ENCODE measurements at places on chromosomes 3 and 15. TPM values are rescaled to one million over a fixed set of nuclear protein-coding genes. Genes with fewer than 3 reads are reported as not detected.

DNA sequence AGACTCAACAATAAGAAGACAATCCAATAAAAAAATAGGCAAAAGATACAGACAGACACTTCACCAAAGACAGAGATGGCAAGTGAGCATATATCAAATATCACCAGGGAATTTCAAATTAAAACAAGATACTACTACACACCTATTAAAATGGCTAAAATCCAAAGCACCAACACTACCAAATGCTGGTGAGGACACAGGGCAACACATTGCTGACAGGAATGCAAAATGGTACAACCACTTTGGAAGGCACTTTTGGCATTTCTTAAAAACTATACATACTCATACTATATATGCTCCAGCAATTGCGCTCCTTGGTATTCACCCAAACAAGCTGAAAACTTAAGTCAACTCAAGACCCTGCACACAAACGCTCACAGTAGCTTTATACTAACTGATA lies 12.9 kb downstream of the DLG1 start:
- no peak overlapping the region for H3K4me3 ChIP-seq
- H3K27me3 ChIP-seq: no peaks in the 10 kb centered on the region
- DNase-seq: no peak
- peaks cover 29% of the 10 kb centered on the region for H3K36me3 ChIP-seq
- peak overlapping the region; percentile 15 for H3K27ac ChIP-seq

DNA sequence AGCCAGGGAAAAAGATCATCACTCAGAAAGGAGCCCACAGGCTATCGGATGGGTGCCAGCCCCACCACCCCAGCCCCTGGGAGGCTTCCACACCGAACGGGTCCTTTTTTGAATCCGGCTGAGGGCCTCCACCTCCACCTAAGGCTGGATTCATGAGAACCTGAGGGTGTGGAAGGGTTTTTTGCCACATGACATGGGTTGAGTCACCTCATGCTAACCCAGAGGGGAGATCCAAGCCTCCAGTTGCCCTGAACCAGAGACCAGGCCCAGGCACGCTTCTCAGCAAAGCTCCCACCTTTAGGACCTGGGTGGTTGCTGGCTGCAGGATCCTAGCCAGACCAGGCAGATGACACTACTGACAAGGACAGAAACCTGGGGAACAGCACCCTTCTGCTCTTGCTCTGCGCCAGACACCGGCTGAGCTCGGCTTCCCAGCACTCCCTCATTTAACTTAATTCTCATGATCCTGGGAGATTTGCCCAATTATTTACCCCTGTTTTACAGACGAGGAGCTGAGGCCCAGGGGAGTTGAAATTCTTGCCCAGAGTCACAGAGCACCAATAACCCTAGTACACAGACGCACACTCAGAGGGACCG lies 25.6 kb downstream of the DUSP7 start:
- no peak for DNase-seq
- H3K4me1 ChIP-seq: peaks cover 5% of the 10 kb centered on the region
- H3K27me3 ChIP-seq: no peaks in the 10 kb centered on the region
- H3K4me3 ChIP-seq: no peak overlapping the region

Gene IQCB1
- total RNA-seq: 15.5 TPM

- no peak for DNase-seq
- no peaks in the 10 kb centered on the region for H3K36me3 ChIP-seq
- no peak overlapping the region for H3K4me3 ChIP-seq
These were observed 271.4 kb downstream of the ARRDC4 start for GRCh38 chr15:98231696-98232440.

DNA sequence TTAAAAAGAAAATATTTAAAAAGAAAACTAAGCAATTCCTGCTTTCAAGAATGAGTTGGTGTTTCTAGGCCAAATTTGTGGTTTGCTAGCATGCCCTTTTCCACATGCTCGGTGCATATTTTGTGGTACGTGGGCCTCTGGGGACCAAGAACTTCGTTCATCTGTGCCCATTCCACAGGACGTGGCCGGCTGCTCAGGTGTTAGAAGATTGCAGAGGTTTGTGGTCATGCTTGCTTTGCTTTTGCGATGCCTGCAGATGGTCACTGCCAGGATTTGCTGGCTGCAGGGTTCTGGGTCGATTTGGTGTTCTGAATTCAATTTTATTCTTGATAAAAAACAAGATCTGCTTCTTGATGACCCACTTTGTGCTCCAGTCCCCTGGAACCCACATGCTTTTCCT lies 7.5 kb downstream of the PSTPIP1 start:
- peaks cover 9% of the 10 kb centered on the region for H3K27me3 ChIP-seq
- H3K36me3 ChIP-seq: peaks cover 3% of the 10 kb centered on the region
- no peak overlapping the region for H3K4me3 ChIP-seq
- no peak overlapping the region for H3K27ac ChIP-seq
- DNase-seq: peak; percentile 17

- no peak overlapping the region for H3K27ac ChIP-seq
- H3K4me1 ChIP-seq: no peaks in the 10 kb centered on the region
- H3K27me3 ChIP-seq: peaks cover 13% of the 10 kb centered on the region
- DNase-seq: no peak
- H3K36me3 ChIP-seq: no peaks in the 10 kb centered on the region
These were observed 107.2 kb upstream of the RASGRP1 start for GRCh38 chr15:38671675-38672254.

DNA sequence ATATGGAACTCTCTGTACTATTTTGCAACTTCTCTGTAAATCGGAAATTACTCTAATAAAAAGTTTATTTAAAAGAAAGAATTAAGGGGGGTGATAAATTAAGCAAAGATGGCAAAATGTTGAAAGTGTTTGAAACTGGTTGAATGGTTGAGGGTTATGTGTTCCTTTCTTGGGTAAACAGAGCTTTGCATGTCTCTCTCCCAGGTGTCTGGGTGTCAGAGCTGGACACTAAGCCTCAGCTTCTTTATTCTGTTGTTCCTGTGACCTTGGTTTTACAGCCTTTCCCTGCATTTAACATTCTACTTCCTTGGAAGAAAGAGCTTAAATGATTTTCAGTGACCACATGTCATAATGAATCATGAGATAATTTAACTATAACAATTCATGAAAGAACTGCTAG lies 7.2 kb downstream of the GPR171 start:
- H3K27ac ChIP-seq: peak overlapping the region; percentile 36
- H3K27me3 ChIP-seq: no peaks in the 10 kb centered on the region
- H3K36me3 ChIP-seq: no peaks in the 10 kb centered on the region
- peaks cover 34% of the 10 kb centered on the region for H3K4me1 ChIP-seq
- DNase-seq: no peak
- no peak overlapping the region for H3K4me3 ChIP-seq

- DNase-seq: no peak
- no peak overlapping the region for H3K4me3 ChIP-seq
- no peaks in the 10 kb centered on the region for H3K4me1 ChIP-seq
- no peaks in the 10 kb centered on the region for H3K27me3 ChIP-seq
- peaks cover 37% of the 10 kb centered on the region for H3K36me3 ChIP-seq
These were observed 44.1 kb upstream of the LRRC58 start for GRCh38 chr3:120393243-120393642.

Gene SLCO2A1
- total RNA-seq: 0.82 TPM

DNA sequence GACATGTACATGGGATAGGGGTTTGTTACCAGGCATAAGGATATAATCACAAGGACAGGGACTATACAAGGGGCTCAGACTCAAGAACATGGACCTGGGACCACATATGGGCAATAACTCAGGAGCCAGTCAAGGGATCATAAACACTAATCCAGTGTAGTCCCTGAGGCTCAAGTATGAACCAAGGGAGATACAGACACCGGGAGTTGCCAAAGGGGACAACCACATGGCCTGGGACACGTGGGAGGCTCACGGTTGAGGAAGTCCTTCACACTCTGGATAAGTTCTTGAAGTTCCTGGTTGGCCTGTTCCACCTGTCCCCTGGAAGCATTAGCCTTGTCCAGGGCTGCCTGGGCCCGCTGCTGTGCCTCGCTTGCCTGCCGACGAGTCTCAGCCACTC lies 1.8 kb upstream of the USP19 start:
- H3K4me3 ChIP-seq: no peak overlapping the region
- peaks cover 27% of the 10 kb centered on the region for H3K36me3 ChIP-seq
- DNase-seq: no peak
- no peak overlapping the region for H3K27ac ChIP-seq
- no peaks in the 10 kb centered on the region for H3K27me3 ChIP-seq

Gene CHRM5
- not detected for total RNA-seq

- no peak overlapping the region for H3K4me3 ChIP-seq
- H3K27me3 ChIP-seq: no peaks in the 10 kb centered on the region
- H3K27ac ChIP-seq: no peak overlapping the region
- no peaks in the 10 kb centered on the region for H3K36me3 ChIP-seq
These were observed 13.0 kb upstream of the POC1A start for GRCh38 chr3:52167240-52167639.

Gene CLEC3B
- total RNA-seq: 47.1 TPM

Gene GXYLT2
- 140 TPM for total RNA-seq

GRCh38 chr3:185406121-185406620 lies 43.2 kb downstream of the MAP3K13 start:
- H3K36me3 ChIP-seq: no peaks in the 10 kb centered on the region
- no peak for DNase-seq
- H3K27me3 ChIP-seq: no peaks in the 10 kb centered on the region
- no peak overlapping the region for H3K4me3 ChIP-seq

GRCh38 chr3:11671648-11672100 lies 28.0 kb upstream of the VGLL4 start:
- peaks cover 3% of the 10 kb centered on the region for H3K36me3 ChIP-seq
- no peak for DNase-seq
- no peaks in the 10 kb centered on the region for H3K27me3 ChIP-seq

Gene PCYT1A
- 75.7 TPM for total RNA-seq

DNA sequence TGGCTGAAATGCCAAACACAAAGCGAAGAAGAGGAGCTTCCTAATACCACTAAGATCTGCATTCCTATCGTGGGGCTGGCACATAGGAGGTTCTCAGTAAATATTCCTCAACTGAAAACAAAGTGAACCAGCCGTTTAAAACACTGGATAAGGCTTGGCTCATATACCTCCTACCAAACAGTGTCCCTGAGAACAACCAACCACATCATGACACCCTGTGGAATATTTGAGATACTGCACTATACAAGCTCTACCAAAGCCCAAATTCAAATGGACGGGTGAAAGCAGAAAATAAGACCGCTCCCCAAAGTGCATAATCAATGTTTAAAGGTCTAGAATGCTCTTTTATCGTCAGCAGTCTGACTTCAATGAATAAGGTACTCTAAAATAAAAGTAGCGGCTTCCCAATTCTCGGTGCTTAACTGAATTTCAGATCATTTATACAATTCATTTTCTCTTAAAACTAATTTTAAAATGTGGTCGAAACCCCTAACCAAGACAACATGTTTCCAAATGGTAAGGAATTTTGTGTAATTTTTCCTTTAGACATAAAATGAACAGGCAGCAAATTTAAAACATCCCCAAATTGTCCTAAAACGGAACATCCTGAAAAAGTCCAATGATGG lies 425.8 kb downstream of the ERC2 start:
- H3K36me3 ChIP-seq: peaks cover 13% of the 10 kb centered on the region
- no peak overlapping the region for H3K27ac ChIP-seq
- DNase-seq: no peak
- H3K4me3 ChIP-seq: no peak overlapping the region

DNA sequence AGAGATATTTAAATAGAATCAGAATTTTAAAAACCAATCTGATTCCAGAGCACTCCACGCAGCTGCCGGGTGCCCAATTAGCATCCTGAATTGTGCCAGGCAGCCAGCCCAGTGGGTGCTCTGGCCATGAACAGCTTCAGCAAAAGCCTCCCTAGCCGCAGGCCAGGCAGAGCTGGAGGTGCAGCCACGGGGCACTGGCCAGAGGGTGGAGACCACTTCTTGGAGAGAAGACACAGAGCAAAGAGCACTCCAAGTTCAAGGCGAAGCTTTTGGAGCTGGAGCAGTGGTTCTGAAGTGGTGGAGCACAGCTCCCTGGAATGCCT lies 475.6 kb upstream of the PROK2 start:
- no peak for DNase-seq
- H3K36me3 ChIP-seq: no peaks in the 10 kb centered on the region
- no peak overlapping the region for H3K4me3 ChIP-seq
- peaks cover 55% of the 10 kb centered on the region for H3K4me1 ChIP-seq
- peaks cover 5% of the 10 kb centered on the region for H3K27me3 ChIP-seq

GRCh38 chr3:71303627-71304200 lies 279.8 kb downstream of the FOXP1 start:
- H3K27ac ChIP-seq: peak overlapping the region; percentile 94
- peaks cover 92% of the 10 kb centered on the region for H3K4me1 ChIP-seq
- H3K4me3 ChIP-seq: peak overlapping the region; percentile 83
- no peak for DNase-seq
- no peaks in the 10 kb centered on the region for H3K36me3 ChIP-seq

DNA sequence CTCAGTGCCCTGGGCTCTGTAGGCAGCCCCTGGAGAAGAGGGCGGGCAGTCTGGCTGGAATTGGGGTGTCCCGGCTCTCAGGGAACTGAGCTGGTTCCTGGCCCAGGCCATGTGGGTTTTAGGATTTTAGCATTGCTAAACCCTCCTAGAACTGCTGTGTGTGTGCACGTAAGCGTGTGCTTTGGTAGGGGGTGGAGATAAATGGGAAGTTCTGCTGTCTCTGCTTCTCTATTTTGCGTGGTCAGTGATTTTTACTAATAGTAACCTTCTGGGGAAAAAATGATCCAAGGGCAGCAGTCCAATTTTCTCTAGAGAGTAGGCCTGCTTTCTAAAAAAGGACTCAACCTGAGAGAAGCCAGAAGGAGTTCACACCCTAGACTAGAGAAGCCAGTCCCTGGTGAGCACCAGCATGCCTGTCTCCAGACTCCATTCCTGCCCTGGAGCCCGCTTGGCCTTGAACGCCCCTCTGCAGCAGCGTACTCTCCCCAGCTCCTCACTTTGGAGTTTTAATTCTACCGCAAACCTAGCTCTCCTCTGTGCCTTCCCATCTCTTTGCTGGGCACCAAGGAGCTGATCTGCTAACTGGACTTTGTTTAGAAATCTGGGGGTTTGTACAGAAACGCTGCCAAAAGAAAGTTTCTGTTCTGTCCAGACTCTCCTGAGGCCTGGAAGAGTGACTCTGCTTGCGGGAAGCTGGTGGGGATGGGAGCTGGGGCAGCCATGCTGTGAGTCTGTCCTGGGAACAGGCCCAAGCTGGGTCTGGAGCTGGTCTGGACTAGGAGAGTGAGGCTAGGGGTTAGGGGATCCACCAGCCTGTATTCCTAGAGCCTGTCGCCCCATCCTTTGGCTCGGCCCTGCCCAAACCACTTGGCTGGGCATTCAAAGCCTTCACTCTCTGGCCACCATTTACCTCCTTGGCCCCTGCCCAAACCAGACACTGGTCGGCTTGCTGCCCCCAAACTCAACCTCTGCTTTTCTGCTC lies 19.7 kb downstream of the CORO2B start:
- no peak overlapping the region for H3K4me3 ChIP-seq
- no peak for DNase-seq
- no peaks in the 10 kb centered on the region for H3K27me3 ChIP-seq
- H3K4me1 ChIP-seq: peaks cover 89% of the 10 kb centered on the region

DNA sequence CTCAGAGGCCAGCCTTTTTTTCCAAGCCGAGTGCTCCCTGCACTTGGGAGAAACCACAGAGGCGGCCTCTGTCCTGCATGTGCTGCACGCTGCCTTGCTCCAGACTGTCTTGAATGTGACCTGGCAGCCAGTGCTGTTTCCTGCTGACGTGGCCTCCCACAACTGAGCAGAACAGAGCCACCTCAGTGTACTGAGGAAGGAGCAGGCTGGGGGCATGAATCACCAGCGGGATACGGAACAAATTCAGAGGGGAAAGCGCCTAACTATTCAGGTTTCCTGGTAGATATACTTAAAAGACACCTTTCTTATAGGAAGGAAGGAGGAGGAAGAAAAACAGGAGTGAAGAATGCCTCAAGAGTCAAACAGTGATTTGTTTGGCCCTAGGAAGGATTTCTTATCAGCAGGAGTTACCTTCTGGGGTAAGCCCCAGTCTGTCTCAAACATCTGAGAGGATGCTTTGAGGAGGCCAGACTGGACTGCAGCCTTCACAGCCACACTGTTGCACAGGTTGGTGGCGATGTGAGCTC lies 114.0 kb downstream of the FNDC3B start:
- H3K4me1 ChIP-seq: peaks cover 81% of the 10 kb centered on the region
- peak overlapping the region; percentile 99 for H3K27ac ChIP-seq
- no peaks in the 10 kb centered on the region for H3K27me3 ChIP-seq
- H3K36me3 ChIP-seq: peaks cover 11% of the 10 kb centered on the region
- DNase-seq: peak; percentile 94

Measured in chondrocyte (in vitro differentiated cells).